ENCODE measurements at places on chromosomes 16 and 17. TPM values are rescaled to one million over a fixed set of nuclear protein-coding genes. Genes with fewer than 3 reads are reported as not detected.
A peak's percentile ranks its signal among the peaks of the same experiment; 100 is the strongest.

Gene CDIP1
- total RNA-seq, result 33.0 TPM

Gene HYDIN
- not detected for total RNA-seq

Gene CHST6
- 0.06 TPM for total RNA-seq

Gene CEP112
- 1.3 TPM for total RNA-seq

Gene ZNHIT3
- 59.7 TPM for total RNA-seq

Gene KRTAP2-2
- not detected for total RNA-seq

GRCh38 chr16:84985079-84986065, 26.0 kb downstream of the ZDHHC7 start:
- DNase-seq, result no peak

GRCh38 chr16:48366165-48367093, 18.8 kb downstream of the SIAH1 start:
- peak; percentile 65 for DNase-seq

GRCh38 chr17:13157656-13158055, 139.8 kb upstream of the ELAC2 start:
- DNase-seq, result no peak

- no peak for DNase-seq
Measured at GRCh38 chr16:54493061-54493460, 206.5 kb upstream of the IRX3 start.

- DNase-seq, result no peak
Measured at GRCh38 chr17:17509601-17510425, 13.6 kb upstream of the RASD1 start.

DNA sequence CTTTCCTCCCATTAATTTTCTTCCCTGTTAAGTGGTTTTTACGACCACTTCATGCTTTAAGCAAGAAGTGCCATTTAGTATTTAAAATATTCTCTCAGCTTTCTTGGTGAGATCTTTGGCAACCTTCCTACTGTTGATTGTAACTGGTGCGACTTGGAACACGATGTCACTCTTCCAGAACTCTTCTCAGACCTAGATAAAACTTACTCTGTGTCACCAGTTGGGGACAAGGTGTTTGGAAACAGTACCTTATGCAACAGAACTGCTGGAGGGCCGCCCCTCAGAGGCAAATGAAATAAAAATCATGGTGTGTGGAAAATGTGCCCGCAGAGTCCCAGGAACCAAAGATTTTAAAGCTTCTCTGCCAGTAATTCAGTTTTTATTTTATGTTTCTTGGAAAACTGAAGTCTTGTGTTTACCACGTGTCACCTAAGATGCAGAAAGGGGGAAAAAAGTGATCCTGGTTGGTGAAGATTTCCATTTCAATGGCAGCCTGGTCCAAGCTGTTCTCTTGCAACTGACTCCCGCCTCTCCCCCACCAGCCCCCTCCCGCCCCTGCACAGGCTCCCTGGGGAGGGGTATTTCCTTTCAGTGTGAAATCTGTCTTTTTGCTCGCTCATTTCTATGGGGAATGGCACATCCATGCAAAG, 7.2 kb upstream of the HSD11B2 start:
- no peak for DNase-seq

DNA sequence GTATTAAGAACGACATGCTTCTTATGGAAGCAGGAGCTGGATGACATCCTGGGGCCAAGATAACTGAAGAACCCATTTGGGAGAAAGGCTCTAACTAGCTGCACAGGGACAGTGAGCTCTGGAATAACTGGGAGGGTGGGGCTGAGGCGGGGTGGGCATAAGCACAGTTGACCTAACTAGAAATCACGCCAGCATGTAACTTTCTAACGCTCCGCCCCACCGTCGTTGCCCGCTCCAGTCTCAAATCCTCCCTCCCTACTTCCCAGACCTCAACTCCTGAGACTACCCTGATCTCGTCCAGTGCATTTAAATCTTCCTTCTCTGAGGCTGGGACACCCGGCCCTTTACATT, 436 bp downstream of the PHB1 start:
- no peak for DNase-seq

DNA sequence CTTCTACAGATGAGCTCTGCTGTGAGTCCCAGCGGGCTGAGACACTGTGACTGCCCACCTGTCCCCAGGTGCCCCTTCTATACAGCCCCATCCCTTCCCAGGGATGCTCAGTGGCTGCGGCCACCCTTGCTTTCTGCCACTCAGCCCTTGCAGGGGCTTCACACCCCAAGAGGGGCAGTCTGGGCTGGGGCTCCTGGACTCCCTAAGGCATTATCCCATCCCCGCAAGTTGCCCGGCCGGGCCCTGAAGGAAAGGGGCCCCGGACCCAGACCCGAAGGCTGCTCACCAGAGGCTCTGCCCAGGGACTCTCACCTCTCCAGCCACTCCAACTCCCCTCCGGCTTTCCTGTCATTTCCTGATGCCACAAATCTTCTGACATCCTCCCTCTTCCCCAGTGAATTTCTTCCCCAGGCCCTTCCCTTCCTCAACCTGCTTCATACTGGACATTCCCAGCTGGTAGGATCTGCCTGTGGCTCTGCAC, 88.5 kb upstream of the TOB1 start:
- no peak for DNase-seq

DNA sequence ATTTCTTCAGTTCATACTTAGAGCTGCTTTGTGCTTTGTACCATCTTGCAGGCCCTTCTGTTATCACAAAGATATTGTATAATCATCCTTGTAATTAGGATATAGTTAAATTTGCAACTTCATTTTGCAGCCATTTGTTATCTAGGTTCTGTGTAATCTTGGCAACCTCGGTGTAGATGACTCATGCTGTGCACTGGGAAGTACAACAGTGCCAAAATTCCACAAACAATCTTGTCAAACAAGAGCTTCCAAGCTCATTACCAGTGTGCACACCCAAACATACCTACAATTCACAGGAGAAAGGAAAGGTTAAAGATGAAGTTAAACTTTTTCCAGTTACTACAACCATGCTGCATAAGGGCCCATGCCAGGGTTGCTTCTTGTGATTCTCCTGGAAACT, 1231.8 kb downstream of the CDH11 start:
- DNase-seq, result no peak

All from activated naive CD8-positive, alpha-beta T cell treated with anti-CD3 and anti-CD28 coated beads for 36 hours (primary cell).